Psoas muscle (tissue), 8 donors: ENCODE measurements at places on chromosomes 6 and 20. TPM values are rescaled to one million over a fixed set of nuclear protein-coding genes. Genes with fewer than 3 reads are reported as not detected.
A peak's percentile ranks its signal among the peaks of the same experiment; 100 is the strongest.

DNA sequence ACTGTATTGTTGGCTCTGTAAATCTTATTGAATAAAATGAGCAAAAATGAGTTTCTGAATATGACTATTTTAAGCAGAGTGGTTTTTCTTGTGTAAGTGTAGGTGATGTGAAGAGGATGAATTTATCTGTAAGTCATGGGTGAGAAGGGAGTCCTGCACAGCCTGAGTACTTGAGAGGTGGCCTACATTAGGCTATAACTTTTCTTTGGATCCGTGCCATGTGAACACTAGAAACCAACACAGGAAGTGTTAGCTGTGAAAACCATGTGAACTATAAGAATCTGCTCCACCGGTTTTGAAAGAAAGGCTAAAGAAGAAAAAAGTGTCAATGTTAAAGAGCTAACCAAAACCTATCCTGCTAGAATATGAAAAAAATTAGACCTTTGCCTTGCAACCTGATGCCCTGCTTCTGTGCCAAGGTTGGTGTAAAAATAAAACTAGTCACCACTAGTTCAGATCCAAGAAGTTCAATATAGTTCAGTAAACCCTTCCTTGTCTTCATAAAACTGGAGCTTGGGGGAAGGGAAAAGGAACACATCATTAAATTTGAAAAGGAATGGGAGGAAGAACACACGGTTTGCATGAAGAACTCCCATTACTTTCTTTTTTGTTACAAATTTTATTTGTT is 21.3 kb downstream of the PLCB1 start:
- DNase-seq: no peak

DNA sequence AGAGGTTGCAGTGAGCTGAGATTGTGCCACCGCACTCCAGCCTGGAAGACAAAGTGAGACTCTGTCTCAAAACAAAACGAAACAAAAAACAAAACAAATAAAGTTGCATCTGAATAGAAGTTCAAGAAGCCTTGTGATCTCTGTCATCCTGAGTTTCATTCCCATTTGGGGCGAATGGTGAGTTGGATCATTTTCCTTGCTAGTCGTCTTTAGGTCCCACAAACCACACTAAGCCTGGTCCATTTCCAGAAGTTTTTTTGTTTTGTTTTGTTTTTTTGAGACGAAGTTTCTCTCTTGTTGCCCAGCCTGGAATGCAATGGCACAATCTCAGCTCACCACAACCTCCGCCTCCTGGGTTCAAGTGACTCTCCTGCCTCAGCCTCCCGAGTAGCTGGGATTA is 33.8 kb downstream of the ZNF217 start:
- DNase-seq: no peak

Gene RSPO3
- 12.6 TPM for total RNA-seq

DNA sequence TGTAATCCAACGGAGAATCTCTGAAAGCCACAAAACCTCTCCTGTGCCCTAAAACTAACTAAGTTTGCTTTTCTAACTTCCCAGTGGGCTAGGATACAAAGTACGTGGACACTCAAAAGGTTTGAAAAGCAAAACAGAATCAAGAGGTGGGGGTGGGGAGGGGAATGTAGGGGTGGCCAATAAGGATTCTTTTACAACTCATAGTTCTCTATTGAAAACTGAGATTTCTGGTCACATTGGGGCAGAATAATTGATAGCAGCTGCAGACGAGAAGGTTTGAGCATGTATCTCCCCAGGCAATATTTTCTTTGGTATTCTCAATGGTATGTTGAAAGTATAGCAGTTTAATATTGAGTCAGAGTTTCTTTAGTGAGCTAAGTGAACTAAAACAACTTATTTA is 376.7 kb upstream of the CITED2 start:
- DNase-seq: no peak

GRCh38 chr6:130849594-130849993 is 22.4 kb downstream of the SMLR1 start:
- DNase-seq: no peak

- no peak for DNase-seq
Measured at GRCh38 chr6:16069222-16069621, 59.7 kb upstream of the MYLIP start.

DNA sequence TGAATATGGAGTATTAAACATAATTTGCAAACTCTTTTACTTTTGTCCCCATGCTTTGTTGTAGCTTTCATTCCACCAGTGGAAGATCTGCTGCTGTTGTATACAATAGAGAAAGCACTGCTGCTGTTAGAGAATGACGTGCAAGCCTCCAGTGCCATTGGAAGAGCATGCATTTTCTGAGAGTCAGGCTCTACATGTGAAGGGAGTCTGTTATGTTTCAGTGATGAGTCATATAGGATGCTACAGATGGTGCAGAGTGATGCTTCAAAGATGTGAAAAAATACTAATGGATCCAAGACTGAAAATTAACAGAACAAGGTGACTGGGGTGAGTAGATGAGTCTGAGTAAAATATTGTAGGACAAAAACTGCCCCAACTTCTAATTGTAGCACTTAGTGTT is 22.4 kb upstream of the BACH2 start:
- no peak for DNase-seq

DNA sequence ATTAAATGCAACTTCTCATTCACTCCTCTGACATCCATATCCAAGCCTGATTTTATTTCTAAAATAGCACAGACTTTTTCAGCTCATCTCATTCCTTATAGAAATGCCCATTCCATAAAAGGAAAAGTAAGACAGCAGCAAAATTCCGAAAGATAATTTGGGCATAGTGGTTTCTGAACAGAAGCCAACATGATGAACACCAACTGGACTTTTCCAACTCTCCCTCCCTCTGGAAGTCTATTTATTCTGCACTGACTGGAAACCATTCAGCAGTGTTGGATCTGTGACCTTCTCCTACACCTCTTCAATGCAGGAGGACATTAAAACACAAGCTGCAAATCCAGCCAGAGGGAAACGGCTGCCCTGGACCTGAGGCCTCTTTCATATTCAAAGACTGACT is 306.2 kb upstream of the NT5E start:
- DNase-seq: no peak

Gene CAGE1
- not detected for total RNA-seq

Gene AVP
- not detected for total RNA-seq

- peak; percentile 91 for DNase-seq
Measured at GRCh38 chr6:21589352-21590345, 3.9 kb upstream of the SOX4 start.

Gene OR2W1
- not detected for total RNA-seq

DNA sequence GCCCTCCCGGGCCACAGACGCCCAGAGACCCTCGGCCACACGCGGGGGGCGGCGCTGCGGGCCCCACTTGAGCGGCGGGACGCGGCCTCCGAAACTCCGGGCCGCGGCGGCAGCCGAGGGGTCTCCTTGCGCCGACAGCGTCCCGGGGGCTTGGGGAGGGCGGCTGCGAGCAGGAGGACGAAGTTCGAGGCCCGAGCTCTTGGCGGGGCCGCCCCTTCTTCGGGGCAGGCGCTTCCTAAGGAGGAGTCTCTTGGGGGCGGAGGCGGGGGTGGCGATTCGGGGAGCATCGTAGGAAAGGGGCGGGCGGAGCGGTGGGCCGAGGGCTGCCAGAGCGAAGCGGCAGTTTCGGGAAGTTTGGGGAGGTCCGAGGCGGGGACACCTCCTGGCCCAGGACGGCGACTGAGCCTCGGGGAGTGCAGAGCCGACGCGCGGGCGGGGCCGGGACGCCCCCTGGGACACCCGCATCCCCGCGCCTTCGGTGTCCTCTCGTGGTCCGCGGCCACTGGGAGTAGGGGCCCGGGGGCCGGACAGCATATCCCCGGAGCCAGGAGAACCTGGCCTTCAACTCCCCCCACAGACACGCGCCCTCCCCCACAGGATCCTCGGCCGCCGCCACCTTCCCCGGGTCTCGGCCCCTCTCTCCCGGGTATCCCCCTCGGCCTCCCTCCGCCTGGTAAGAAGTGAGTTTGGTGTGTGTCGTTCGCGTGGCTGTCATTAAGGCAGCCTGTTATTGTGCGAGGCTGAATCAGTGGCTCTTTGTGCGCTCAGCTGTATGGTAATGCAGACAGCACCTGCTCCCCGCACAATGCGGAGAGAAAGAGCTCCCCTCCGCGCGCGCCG is 613 bp upstream of the DLL1 start:
- DNase-seq: peak; percentile 69

DNA sequence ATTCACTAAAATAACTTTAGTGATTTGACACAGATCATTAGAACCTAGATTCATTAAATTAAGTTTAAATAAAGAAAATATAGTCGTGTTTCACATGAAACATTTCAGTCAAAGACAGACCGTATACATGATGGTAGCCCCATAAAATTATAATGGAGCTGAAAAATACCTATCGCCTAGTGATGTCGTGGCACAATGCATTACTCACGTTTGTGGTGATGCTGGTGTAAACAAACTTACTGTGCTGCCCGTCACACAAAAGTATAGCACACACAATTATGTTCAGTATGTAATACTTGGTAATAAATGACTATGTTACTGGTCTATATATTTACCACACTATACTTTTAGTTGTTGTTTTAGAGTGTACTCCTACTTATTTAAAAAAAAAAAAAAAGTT is 17.3 kb downstream of the DST start:
- no peak for DNase-seq

DNA sequence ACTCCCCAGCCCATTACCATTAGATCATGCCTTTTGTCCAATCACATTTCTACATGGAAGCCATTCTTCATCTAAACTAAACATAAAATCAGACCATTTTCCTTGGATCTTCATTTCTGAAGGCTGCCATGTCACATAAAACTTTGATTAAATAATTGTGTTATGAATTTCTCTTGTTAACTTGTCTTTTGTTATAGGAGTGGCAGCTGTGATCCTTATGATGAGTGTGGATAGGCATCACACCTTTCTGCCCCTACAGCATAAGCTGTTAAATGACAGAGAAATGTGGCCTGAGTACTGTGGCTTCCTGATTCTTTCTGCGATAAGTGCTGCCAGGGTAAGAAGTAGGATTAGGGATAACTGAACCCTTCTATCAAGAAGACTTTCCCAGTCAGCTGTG is 247.1 kb upstream of the MOCS1 start:
- no peak for DNase-seq

DNA sequence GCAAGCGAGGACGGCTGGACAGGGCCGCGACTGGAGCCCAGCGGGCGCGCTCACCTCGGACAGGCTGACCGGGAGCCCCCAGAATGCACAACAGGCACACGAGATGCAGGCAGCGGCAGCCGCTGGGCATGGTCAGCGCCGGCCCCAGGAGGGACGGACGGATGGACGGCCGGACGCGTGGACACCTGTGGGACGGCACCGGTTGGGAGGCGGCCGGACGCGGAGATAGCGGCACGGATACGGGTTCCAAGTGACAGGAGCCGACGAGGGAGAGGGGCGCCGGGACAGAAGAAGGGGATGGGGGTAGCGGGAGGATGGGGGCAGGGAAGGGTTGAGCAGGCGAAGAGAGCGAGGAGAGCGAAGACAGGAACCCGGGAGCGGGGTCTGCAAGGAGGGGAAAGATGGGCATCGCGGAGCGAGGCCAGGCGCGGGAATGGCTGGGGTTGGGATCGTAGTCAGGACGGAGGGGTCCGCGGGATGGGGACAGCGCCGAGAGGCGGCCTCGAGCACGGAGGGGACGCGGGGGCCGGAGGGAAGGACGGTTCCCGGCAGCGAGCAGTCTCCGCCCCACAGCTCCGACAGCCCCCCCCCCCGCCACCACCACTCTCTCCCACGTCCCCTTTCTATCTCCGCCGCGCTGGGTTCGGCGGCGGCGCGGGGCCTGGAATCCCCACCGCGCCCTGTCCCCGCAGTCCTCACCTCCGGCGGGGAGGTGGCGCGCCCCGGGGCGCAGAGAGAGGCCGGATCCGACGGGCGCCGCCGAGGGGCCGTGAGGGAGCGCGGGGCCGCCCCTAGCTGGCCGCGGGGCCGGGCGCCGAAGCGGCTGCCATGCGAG is 435 bp downstream of the DLK2 start:
- peak; percentile 88 for DNase-seq

Gene MAK
- total RNA-seq: not detected

DNA sequence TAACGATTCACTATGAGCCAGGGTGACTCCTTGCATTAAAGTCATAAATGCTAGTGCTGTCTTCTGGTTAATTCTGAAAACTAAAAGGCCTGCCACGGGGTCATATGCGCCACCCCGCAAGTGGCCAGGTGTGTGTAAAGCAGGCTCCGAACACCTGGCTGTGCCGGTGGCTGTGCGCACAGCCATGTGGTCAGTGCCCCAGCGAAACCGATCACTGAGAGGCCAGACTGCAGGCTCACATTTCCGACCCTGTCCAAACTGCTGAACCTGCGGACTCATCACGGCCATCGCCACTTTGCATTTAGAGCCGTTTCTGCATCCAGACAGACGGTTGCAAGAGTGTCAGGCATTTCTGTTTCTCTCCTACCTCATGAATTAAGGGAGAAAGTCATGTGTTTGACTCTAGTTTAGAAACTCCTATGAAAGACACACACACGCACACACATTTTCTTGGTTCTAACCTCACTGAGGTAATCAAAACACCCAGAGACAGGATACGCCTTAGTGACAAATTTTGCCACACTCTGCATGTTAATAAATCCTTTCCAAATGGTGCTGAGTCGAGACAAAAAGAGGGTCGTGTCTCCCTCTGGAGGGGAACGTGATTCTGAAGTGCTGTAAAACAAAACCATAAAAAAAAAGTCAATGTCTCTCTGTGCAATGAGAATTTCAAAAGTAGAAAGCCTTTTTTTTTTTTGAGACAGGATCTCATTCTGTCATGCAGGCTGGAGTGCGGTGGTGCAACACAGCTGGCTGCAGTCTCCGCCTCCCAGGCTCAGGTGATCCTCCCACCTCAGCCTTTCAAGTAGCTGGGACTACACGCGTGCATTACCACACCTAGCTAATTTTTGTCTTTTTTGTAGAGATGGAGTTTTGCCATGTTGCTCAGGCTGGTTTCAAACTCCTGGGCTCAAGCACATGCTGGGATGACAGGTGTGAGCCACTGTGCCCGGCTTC is 31.0 kb upstream of the TCFL5 start:
- no peak for DNase-seq

Gene STX11
- total RNA-seq: 1.4 TPM

GRCh38 chr6:93571346-93571745 is 152.0 kb upstream of the EPHA7 start:
- DNase-seq: no peak

Gene NKAIN2
- total RNA-seq: 0.65 TPM

Gene PNLDC1
- 0.49 TPM for total RNA-seq

- DNase-seq: no peak
Measured at GRCh38 chr6:157928428-157928827, 53.2 kb upstream of the SYNJ2 start.

- DNase-seq: peak; percentile 79
Measured at GRCh38 chr20:46349035-46349741, 40.9 kb upstream of the CDH22 start.

Gene TRIM10
- 0.10 TPM for total RNA-seq
